ENCODE measurements at places on chromosomes 6 and 20.
A peak's percentile ranks its signal among the peaks of the same experiment; 100 is the strongest.

GRCh38 chr6:117616391-117617209 lies 14.3 kb upstream of the GOPC start:
- no peaks in the 10 kb centered on the region for H3K4me1 ChIP-seq
- no peak for DNase-seq
- no peak overlapping the region for H3K27ac ChIP-seq
- no peak overlapping the region for H3K4me3 ChIP-seq
- H3K27me3 ChIP-seq, result no peaks in the 10 kb centered on the region

DNA sequence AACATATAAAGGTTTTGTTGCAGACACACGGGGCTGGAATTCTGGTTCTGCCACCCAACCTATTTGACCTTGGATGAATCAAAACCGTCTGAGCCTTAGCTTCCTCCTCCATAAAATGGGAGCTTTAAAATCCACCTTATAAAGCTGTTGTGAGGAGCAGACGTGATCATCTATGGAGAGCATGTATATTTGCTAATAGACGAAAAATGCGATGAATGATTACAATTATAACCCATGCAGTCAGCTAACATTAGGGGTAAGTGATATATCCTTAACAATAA lies 586 bp upstream of the NUP153 start:
- DNase-seq, result no peak
- peak overlapping the region; percentile 100 for H3K27ac ChIP-seq
- H3K36me3 ChIP-seq, result no peaks in the 10 kb centered on the region
- H3K27me3 ChIP-seq, result no peaks in the 10 kb centered on the region
- H3K4me3 ChIP-seq, result peak overlapping the region; percentile 95

DNA sequence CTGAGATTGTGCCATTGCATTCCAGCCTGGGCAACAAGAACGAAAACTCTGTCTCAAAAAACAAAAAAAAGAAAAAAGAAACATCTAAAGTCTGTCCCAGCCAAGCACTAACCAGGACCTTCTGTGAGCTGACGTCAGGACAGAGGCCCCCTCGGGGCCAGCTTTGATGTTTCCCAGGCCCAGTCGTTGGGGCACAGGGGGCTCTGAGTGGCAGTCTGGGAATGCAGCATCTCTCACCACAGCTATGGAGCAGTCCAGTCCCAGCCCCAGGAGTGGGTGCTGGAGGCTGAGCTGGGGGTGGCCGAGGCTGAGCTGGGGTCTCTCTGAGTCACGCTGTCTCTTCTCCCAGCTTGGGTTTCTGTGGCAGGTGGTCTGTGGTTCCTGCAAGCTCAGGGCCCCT lies 46.0 kb upstream of the SRF start:
- H3K27ac ChIP-seq, result no peak overlapping the region
- no peaks in the 10 kb centered on the region for H3K36me3 ChIP-seq
- no peak overlapping the region for H3K4me3 ChIP-seq
- DNase-seq, result no peak
- H3K27me3 ChIP-seq, result peaks cover 15% of the 10 kb centered on the region

GRCh38 chr6:149909701-149910470 lies 12.0 kb upstream of the RAET1E start:
- H3K27me3 ChIP-seq, result peaks cover 79% of the 10 kb centered on the region
- DNase-seq, result no peak
- H3K4me1 ChIP-seq, result no peaks in the 10 kb centered on the region

DNA sequence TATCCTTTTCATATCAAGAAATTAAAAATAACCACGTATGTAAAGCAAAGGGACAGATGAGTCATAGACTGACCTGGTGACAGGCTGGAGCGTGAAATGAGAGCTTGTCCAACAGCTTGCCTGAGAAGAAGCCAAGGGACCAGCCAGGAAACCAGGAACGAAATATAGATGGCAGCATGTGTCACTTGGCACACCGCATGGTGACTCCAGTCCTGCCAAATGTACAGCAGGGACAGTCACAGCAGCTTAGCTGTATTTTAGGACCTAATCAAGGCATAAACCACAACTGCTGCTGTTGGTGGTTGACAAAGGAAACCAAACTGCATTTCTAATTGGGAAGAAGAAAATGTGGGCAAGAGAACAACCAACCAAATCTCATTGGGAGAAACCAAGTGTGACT lies 755.0 kb downstream of the TFAP2A start:
- no peak for DNase-seq
- no peaks in the 10 kb centered on the region for H3K4me1 ChIP-seq
- no peak overlapping the region for H3K27ac ChIP-seq
- no peaks in the 10 kb centered on the region for H3K36me3 ChIP-seq
- no peak overlapping the region for H3K4me3 ChIP-seq

DNA sequence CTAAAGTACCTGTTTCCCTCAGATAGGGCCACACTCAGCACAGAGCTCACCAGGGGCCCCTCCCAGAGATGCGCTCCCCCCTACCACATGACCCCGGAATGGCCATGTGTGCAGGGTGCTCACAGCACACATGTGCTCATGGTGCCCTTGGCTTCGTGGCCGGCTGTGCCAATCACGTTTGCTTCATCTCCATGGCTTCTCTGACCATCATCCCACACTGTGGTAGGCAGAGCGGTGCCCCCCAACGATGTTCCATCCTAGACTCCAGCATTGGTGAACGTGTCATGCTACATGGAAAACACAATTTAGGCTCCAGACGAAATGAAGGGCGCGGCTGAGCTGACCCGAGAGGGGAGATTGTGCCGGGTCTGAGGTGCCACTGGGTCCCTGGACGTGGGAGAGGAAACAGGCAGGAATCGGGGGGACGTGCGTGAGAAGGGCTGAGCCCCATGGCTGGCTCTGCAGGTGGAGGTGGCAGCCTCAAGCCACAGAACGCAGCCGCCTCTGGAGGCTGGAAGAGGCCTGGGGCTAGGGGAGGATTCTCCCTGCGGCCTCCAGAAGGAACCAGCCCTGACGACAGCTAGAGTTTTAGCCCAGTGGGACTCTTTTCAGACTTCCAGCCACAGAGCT lies 126.5 kb downstream of the DLL1 start:
- H3K36me3 ChIP-seq, result no peaks in the 10 kb centered on the region
- H3K27ac ChIP-seq, result no peak overlapping the region
- no peaks in the 10 kb centered on the region for H3K27me3 ChIP-seq
- no peak overlapping the region for H3K4me3 ChIP-seq

- no peaks in the 10 kb centered on the region for H3K36me3 ChIP-seq
- no peak for DNase-seq
- no peaks in the 10 kb centered on the region for H3K4me1 ChIP-seq
Observed at GRCh38 chr6:23013776-23014175, 444.4 kb downstream of the HDGFL1 start.

GRCh38 chr20:20353576-20353975 lies 14.3 kb upstream of the INSM1 start:
- no peaks in the 10 kb centered on the region for H3K27me3 ChIP-seq
- peaks cover 8% of the 10 kb centered on the region for H3K4me1 ChIP-seq
- H3K27ac ChIP-seq, result no peak overlapping the region
- H3K4me3 ChIP-seq, result no peak overlapping the region

- no peaks in the 10 kb centered on the region for H3K27me3 ChIP-seq
- no peak overlapping the region for H3K27ac ChIP-seq
- no peak for DNase-seq
- H3K4me3 ChIP-seq, result no peak overlapping the region
- H3K36me3 ChIP-seq, result no peaks in the 10 kb centered on the region
- H3K4me1 ChIP-seq, result peaks cover 16% of the 10 kb centered on the region
Observed at GRCh38 chr6:108746836-108747575, 101.2 kb upstream of the ARMC2 start.

GRCh38 chr6:158516098-158516497 lies 43.8 kb upstream of the TMEM181 start:
- no peak for DNase-seq
- H3K4me1 ChIP-seq, result no peaks in the 10 kb centered on the region
- H3K27me3 ChIP-seq, result no peaks in the 10 kb centered on the region
- no peak overlapping the region for H3K27ac ChIP-seq
- no peaks in the 10 kb centered on the region for H3K36me3 ChIP-seq

- peaks cover 4% of the 10 kb centered on the region for H3K4me1 ChIP-seq
- no peak overlapping the region for H3K27ac ChIP-seq
- H3K27me3 ChIP-seq, result no peaks in the 10 kb centered on the region
- peak; percentile 71 for DNase-seq
Observed at GRCh38 chr6:33700391-33701050, 11.0 kb downstream of the UQCC2 start.
